GM04503 (cell line): ENCODE measurements at places on chromosomes 4 and X.

GRCh38 chr4:108555701-108556100 lies 64.7 kb upstream of the RPL34 start:
- no peak for DNase-seq

- DNase-seq: no peak
Observed at GRCh38 chr4:8115916-8116315, 42.7 kb downstream of the ABLIM2 start.

- no peak for DNase-seq
Observed at GRCh38 chrX:97797076-97797475, 913.4 kb downstream of the RPA4 start.

GRCh38 chr4:72977936-72978485 lies 91.5 kb downstream of the COX18 start:
- DNase-seq: no peak

DNA sequence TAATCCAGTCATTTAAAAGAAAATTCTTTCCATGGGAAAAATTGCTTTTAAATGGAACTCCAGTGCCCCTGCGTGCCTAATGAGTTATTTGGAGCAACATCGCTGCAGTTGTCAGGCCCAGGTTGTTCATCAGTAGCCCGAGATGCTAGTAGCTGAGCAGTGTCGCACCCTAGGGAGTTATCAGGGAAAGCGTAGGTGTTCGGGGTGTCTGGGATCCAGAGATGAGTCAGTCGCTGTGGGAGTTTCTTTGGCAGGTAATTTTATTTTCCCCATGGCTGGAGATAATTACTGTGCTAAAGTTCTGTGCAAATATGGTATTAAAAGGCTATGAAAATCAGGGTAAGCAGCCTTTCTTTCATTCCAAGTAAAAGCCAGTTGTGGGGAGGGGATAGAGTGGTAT lies 49.4 kb downstream of the ANXA3 start:
- DNase-seq: no peak

- DNase-seq: no peak
Observed at GRCh38 chr4:24980064-24980690, 50.6 kb downstream of the LGI2 start.

DNA sequence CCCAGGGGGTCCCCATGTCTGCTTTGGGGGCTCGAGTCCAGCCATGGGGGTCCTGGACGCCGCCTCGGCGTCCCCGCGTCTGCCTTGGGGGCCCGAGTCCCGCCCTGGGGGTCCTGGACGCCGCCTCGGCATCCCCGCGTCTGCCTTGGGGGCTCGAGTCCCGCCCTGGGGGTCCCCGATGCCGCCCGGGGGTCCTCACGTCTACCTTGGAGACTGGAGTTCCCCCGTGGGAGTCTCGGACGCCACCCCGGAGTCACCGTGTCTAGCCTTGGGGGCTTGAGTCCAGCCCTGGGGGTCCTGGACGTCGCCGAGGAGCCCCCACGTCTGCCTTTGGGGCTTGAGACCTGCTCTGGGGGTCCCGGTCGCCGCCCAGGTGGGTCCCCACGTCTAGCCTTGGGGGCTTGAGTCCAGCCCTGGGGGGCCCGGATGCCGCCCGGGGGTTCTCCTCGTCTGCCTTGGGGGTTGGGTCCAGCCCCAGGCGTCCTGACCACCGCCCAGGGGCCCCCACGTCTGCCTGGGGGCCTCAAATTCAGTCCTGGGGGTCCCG lies 1.1 kb upstream of the GTPBP6 start:
- no peak for DNase-seq
